ENCODE measurements at places on chromosomes 16 and 17. TPM values are rescaled to one million over a fixed set of nuclear protein-coding genes. Genes with fewer than 3 reads are reported as not detected.

The PROCA1 gene
- polyA plus RNA-seq, result 2.3 TPM

DNA sequence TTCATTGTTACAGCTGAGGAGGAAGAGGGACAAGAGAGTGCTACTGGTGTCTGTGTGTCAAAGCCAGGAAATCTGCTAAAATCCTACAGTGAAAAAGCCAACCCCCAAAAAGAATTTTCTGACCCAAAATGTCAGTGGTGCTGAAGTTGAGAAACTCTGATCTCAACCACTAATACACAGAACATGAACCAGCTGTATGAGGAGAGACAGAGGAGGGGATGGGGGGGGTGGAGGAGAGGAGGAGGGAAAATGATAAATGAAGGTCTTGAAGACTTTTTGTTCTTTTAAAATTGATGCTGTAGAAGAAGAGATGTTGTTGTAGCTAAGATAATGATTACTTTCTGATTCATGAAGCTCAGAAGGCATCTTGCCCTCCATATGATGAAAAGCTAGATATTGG is 27.4 kb upstream of the CDRT4 start:
- no peak for DNase-seq

GRCh38 chr16:72856797-72857196 is 191.1 kb downstream of the ZFHX3 start:
- DNase-seq, result no peak

The ABCA6 gene
- polyA plus RNA-seq, result 0.16 TPM

DNA sequence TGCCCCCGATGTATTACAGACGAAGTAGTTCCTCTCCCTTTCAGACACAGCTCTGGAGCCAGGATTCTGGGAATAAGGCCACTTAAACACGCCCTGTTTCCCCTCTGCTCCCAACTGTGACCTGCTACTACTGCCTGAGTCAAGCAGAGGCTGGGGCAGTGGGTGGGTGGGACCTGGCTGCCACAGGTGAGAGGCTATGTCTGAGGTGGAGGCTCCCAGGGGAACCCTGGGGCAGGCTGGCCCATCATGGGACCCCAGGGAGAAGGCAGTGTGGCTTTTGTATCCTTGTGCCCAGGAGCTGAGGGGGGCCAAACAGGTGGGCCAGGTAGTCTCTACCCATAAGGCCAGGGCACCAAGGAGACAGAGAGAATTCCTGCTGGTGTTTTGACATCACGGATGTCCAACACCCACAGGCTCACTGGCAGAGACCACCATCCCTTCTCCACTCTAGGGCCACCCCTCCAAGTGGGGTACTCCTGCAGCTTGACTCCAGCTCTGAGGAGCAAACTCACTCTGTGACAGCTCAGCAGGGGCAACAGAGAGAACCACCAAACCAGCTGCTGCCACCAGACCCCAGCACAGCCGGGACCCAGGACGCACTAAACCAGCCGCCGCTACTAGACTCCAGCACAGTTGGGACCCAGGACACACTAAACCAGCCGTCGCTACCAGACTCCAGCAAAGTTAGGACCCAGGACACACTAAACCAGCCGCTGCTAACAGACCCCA is 105.3 kb upstream of the SMURF2 start:
- no peak for DNase-seq

The ABCA8 gene
- polyA plus RNA-seq, result not detected

- no peak for DNase-seq
These were observed 218.2 kb upstream of the CHMP6 start for GRCh38 chr17:80773243-80773991.

DNA sequence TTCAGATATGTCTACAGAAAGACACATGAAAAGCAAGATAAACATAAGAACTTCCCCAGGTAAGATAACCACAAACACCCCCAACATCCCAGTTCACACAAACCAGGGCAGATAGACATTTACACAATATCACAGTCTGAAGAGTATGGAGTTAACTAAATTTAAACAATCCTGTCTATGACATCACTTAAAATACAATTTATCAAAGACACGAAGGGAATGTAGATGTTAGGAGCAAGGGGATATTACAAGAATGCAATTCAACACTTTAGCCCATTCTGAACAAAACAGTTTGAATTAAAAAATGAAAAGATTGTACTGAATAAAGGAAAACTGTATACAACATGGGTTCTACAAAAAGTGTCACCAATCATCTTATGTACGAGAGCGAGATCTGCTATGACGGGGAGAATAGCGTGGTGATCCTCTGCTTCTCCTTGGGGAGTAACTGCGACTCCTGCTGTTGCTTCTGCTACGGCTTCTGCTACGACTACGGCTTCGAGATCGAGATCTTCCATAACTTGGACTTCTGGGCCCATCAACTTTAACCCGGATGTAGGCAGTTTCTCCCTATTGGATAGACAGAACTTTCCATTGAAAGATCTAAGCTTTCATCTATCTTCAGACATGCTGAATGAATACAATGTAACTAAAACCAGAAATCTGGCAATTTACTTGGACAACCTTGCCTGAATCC is 1.9 kb downstream of the SRSF1 start:
- no peak for DNase-seq

DNA sequence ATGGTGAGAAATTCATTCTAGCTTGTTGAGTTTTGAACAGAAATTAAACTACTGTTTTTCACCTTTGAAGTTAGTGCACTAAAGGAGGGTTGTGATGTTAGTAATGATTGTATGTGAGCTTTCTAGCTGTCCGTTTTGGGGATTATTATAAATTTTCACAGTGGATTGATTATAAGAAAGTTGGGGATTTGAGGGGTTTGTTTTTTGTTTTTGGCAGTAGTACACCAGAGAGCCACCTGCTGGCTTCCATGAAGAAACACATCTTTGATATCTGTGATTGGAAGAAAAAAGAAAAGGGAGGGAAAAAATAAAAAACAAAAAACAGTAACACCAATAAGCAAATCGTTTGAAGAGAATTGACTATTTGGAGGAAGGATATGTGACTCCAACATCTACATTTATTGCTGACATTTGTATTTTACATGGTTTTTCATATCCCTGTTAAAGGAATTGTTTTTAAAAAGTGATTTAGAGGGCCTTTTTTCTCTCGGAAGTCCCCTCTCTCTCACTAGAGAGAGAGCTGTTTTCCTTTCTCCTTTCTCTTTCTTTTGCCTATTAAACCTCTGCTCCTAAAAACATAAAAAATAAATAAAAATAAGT is 1469.5 kb upstream of the GOT2 start:
- DNase-seq, result no peak

GRCh38 chr16:89120921-89121351 is 27.3 kb downstream of the ACSF3 start:
- DNase-seq, result no peak

GRCh38 chr16:23348579-23349469 is 46.7 kb downstream of the SCNN1B start:
- no peak for DNase-seq

DNA sequence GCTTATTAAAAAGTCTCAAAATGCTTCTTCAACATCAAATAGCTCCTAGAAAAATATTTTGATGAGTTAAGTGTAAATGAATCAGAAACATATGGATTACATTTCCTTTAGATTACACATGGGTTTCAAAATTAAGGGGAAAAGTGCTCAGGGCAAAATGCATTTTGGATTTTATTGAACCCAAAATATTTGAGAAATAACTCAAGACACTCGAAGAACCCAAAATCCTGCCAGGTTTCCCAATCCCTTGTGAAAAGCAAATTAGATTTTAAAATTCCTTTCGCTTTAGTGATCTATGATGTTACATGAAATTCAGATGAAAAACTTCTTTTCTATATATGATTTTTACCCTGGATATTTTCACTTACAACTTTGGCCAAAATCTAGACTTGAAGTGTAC is 847.4 kb upstream of the SOX9 start:
- DNase-seq, result no peak

DNA sequence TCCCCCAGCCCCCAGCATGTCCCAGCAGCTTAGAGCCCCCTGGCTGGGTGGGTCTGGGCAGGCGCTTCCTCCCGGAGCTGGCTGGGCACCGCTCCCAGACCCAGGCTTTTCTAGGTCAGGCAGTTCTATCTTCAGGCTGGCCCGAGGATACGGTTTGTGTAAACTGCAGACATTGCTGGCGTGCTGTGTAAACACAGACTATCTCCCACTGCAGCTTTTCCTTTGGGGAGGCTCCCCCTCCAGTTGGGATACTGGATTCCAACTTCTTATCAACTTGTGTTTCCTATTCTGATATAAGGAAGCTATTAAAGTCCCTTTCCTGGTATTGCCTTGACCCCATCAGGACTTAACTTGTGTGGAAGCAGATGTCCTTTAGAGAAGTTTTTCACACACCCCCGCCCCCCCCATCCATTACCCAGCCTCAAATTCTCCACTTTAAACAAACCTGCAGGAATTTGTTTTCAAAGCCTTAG is 18.3 kb upstream of the GNA13 start:
- DNase-seq, result no peak

- DNase-seq, result no peak
These were observed 173.2 kb upstream of the FOXF1 start for GRCh38 chr16:86337138-86337537.

DNA sequence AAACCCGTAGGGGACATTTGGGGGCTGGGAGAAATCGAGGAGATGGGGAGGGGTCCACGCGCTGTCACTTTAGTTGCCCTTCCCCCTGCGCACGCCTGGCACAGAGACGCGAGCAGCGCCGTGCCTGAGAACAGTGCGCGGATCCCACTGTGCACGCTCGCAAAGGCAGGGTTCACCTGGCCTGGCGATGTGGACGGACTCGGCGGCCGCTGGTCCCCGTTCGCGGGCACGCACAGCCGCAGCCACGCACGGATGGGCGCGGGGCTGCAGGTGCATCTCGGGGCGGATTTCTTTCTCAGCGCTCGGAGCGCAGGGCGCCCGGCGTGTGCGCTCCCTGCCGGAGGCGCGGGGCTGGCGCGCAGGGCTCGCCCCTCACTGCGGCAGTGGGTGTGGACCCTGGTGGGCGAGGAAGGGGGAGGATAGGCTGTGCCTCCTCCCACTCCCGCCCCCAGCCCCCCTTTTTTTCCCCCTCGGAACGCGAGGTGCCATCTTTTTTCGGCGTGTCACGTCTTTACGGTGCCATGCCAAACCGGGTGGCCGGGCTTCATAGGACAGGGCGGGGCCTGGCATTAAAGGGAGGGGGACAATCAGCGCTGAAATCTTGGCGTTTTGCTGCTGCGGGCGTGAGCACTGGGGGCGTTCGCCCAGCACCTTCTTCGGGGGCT is 1.1 kb downstream of the MAPT start:
- no peak for DNase-seq

DNA sequence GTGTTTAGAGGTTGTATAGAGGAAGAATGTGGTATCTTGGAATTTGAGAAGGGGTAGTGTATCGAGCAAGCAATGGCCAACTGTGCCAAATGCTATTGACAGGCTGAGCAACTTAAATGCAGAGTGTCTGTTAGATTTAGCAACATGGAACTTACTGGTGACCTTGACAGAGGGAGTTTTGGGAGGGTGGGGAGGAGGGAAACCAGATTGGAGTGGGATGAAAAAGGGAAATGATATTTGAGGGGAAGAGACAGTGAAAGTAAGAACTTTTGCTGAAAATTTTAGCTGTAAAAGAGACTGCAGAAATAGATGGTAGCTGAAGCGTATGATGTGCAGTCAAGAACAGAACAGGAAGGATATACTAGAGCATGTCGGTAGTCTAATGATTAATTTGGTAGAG is 1.1 kb downstream of the LRRC36 start:
- DNase-seq, result no peak

The TSPOAP1 gene
- polyA plus RNA-seq, result 0.58 TPM

- no peak for DNase-seq
These were observed 4.0 kb downstream of the ENGASE start for GRCh38 chr17:79078476-79079190.

GRCh38 chr17:56638591-56639051 is 45.1 kb downstream of the NOG start:
- no peak for DNase-seq

Data from naive B cell (primary cell).